A549 treated with dexamethasone at 1 μM for 4 hours (cell line): ENCODE measurements at places on chromosomes 5 and 9. TPM values are rescaled to one million over a fixed set of nuclear protein-coding genes. Genes with fewer than 3 reads are reported as not detected.

HTR1A gene
- total RNA-seq, result not detected in 5 replicates

PKN3 gene
- total RNA-seq, result 10.5 to 17.4 TPM (median 16.2 TPM) in 5 replicates

KIF27 gene
- 1.0 to 1.5 TPM (median 1.1 TPM) in 5 replicates for total RNA-seq

CDC20B gene
- 0.06 to 0.09 TPM (median 0.08 TPM) in 5 replicates for total RNA-seq

PLCXD3 gene
- total RNA-seq, result 0.09 to 0.22 TPM (median 0.20 TPM) in 5 replicates

CSNK1A1 gene
- total RNA-seq, result 140 to 177 TPM (median 171 TPM) in 5 replicates

CDH9 gene
- total RNA-seq, result not detected in 5 replicates

INSYN2B gene
- 0.13 to 0.20 TPM (median 0.16 TPM) in 5 replicates for total RNA-seq

TMEM232 gene
- total RNA-seq, result 0.03 to 0.29 TPM (median 0.11 TPM) in 3 of 5 replicates, not detected in the others

ZDHHC11 gene
- total RNA-seq, result 7.8 to 22.3 TPM (median 15.6 TPM) in 5 replicates

SLC1A3 gene
- total RNA-seq, result 0.06 to 0.33 TPM (median 0.08 TPM) in 5 replicates

PDLIM4 gene
- total RNA-seq, result 0.59 to 1.5 TPM (median 1.0 TPM) in 5 replicates

PCDHGB4 gene
- 0.50 to 1.2 TPM (median 0.97 TPM) in 5 replicates for total RNA-seq

GFI1B gene
- 0.05 to 0.17 TPM (median 0.06 TPM) in 5 replicates for total RNA-seq

PTPN3 gene
- total RNA-seq, result 14.5 to 21.4 TPM (median 21.1 TPM) in 5 replicates

ADGRD2 gene
- not detected in 5 replicates for total RNA-seq

PCDHGA2 gene
- total RNA-seq, result 0.46 to 0.83 TPM (median 0.69 TPM) in 5 replicates

ZFYVE16 gene
- total RNA-seq, result 14.3 to 18.7 TPM (median 15.7 TPM) in 5 replicates

CNTNAP3 gene
- total RNA-seq, result 6.5 to 12.3 TPM (median 10.1 TPM) in 5 replicates

ST6GALNAC6 gene
- 19.3 to 24.9 TPM (median 21.5 TPM) in 5 replicates for total RNA-seq

RASGRF2 gene
- total RNA-seq, result 1.1 to 1.5 TPM (median 1.4 TPM) in 5 replicates

TMEM174 gene
- not detected in 5 replicates for total RNA-seq

BRINP1 gene
- total RNA-seq, result 0.11 to 0.39 TPM (median 0.20 TPM) in 5 replicates

CYSRT1 gene
- total RNA-seq, result 3.6 to 5.1 TPM (median 4.6 TPM) in 5 replicates
